Naive thymus-derived CD8-positive, alpha-beta T cell (primary cell): ENCODE measurements at places on chromosomes 5 and 9. TPM values are rescaled to one million over a fixed set of nuclear protein-coding genes. Genes with fewer than 3 reads are reported as not detected.

- no peak for DNase-seq
Measured at GRCh38 chr9:94772639-94773303, 46.3 kb downstream of the AOPEP start.

DNA sequence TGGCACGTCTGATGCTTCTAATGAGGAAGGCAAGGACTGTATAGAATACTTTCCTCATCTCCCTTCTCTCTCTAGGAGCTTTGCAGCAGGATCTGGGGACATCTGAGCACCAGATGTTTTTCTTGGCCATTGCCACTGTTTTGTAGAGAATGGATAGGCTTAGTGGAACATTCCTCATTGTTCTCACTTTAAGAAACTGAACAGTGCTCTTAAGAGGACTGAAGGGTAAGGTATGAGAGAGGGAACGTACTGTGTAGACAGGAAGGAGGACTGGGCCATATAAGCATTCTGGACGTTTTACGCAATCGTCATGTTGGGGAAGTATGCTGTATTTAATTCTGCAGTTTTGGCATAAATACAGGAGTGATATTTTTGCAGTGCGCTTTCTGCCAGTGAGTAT lies 70.6 kb downstream of the SMARCA2 start:
- no peak for DNase-seq

GRCh38 chr9:28714188-28714587 lies 1140.9 kb upstream of the C9orf72 start:
- no peak for DNase-seq

- DNase-seq, result no peak
Measured at GRCh38 chr5:58025809-58026208, 434.1 kb downstream of the PLK2 start.

DNA sequence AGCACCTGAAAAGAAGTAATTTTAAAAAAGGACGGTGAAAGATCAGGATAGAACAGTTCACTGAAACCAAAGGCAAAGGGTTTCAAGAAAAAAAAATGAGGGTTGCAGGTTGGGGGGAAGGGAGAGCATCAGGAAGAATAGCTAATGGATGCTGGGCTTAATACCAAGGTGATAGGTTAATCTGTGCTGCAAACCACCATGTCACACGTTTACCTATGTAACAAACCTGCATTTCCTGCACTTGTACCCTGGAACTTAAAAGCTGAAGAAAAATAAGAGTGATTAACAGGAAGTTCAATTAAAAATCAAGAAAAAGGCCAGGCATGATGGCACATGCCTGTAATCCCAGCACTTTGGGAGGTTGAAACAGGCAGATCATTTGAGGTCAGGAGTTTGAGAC lies 44.1 kb upstream of the RNF38 start:
- no peak for DNase-seq

GRCh38 chr5:158549311-158549710 lies 550.4 kb downstream of the EBF1 start:
- no peak for DNase-seq

DNA sequence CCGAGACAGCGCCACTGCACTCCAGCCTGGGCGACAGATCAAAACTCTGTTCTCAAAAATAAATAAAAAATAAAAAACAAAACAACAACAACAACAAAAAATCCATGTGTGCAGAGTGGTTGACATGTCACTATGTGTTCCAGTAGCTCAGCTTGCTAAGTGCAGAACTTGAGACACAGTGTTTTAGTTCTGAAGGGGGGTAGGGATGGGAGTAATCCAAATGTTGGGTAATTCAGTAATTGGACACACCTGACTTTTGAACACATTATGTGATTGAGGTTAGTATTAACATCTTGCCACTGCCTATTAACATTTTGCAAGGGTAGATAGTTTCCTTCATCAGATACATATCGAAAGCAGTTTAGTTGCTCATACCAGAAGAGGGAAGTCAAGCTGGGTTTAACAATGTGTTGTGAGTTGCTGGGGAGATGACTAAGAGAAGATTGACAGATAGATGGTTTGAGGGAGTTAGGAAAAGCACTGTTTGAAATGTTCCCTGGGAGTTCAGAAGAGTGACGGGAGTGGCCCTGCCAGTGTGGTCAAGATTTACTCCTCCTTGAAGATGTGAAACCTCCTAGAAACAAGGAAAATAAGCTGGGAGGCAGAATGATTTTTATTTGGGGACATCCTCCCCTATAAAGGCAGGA lies 928 bp downstream of the HACD4 start:
- no peak for DNase-seq

DNA sequence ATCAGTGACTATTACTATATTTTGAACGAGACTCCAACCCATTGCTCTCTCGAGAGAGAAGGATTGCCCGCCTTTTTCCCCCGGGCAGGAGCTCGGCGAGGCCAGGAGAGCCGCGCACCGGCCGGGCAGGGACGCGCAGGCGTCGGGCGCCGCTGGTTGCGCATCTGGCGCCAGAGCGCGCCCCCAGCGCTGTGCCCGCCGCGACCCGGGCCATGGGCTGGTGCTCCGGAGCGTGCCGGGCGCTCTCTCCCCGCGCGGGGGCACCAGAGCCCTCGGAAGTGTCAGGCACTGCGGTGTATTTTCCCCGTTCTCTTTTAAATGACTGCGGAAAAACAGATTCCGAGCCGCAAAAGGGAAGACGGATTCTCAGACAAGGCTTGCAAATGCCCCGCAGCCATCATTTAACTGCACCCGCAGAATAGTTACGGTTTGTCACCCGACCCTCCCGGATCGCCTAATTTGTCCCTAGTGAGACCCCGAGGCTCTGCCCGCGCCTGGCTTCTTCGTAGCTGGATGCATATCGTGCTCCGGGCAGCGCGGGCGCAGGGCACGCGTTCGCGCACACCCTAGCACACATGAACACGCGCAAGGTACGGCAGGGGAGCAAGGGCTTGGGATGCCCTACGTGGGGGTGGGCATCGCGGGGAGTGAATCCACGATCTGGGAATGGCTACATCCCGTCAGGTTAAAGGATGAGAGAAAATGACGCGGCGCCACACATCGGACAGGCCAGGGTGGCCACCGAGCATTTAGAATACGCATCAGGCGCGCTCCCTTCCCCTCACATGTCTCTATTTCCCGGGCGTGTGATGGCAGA lies 1.1 kb upstream of the NTRK2 start:
- no peak for DNase-seq

Gene ACTBL2
- polyA plus RNA-seq, result not detected
